ENCODE measurements at places on chromosomes 2 and 18.

GRCh38 chr2:128535953-128536352, 217.3 kb upstream of the HS6ST1 start:
- no peak for DNase-seq

- no peak for DNase-seq
Observed at GRCh38 chr18:45004546-45005080, 323.9 kb downstream of the SETBP1 start.

GRCh38 chr18:26653943-26654615, 105.7 kb upstream of the KCTD1 start:
- DNase-seq = no peak

DNA sequence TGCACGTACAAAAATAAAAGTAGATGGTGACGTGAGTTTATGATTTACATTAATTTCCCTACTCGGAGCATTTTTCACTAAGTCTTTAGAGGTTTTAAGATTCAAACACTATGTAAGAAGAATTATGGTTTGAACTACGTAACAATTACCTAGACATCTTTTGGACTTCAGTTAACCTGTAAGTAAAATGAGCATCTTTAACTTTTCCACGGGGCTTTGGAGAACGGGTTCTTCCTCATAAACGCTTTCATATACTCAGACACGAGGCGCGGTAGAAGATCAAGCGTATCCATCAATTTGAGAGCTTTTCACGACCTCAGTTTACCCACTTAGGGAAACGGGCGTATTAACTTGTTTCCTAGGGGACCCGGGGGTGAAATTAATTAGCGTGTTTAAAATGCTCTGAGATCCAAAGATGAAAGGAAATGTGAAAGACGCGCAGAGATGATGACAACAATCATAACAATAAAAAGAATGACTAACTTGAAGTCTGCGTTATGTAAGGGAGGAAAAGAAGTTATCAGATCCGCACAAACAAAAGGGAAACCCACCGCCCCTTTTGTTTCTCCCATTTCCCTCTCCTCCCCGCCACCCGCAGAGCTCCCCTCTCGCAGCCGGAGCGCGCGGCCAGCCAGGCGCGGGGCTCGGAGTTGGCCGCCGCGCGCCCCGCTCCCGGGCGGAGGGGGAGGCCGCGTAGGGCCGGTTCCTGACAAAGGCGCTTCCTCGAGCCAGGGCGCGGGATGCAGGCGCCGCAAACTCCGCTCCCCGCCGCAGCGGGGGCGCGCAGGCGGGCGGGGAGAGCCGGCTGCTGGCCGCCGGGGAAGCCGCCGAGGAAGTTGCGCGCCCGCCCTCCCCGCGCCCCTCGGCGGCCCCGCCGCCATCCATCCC, 807 bp downstream of the PELI1 start:
- DNase-seq = peak; percentile 47

DNA sequence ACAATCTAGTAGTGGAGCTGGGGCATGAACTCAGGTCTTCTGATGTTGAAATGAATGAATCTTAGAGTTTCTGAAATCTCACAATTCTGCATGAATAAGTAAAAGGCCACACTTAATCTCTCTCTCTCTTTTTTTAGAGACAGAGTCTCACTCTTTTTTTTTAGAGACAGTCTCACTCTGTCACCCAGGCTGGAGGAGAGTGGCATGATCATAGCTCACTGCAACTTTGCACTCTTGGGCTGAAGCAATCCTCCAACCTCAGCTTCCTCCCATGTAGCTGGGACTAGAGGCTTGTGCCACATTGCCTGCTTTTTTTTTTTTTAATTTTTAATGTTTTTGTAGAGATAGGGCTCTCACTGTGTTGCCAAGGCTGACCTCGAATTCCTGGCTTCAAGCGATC, 68.9 kb upstream of the THOC1 start:
- DNase-seq = no peak

GRCh38 chr18:63264871-63265270, 54.7 kb downstream of the BCL2 start:
- no peak for DNase-seq

DNA sequence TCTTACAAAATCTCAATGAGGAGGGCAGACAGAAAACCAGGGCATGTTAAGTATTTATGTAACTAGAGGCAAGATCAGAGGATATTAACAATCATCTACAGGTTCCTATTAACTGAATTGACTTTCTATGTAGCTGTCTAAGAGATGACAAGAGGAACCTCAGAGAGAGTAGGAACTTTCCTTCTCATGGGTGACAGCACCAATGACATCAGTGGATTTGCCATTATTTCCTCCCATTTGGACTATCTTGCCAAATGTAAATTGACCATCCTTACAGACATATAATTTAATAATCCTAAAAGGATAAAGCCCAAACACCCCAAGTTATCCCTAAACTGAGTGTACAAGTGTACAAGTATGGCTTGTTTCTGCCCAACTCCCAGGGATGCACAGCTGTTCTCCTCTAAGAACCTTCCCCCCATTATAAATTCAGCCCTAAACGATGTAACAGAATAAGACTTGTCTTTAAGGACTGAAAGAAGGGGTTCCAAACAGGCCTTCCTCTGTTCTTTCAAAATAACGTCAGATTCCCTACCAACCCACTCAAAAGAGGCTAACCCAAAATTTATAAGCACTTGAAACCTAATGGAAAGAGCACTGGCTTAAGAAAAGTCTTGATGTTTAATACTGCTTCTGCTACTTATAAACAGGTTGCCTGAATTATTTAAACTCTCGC, 73.4 kb upstream of the CHAC2 start:
- DNase-seq = no peak

DNA sequence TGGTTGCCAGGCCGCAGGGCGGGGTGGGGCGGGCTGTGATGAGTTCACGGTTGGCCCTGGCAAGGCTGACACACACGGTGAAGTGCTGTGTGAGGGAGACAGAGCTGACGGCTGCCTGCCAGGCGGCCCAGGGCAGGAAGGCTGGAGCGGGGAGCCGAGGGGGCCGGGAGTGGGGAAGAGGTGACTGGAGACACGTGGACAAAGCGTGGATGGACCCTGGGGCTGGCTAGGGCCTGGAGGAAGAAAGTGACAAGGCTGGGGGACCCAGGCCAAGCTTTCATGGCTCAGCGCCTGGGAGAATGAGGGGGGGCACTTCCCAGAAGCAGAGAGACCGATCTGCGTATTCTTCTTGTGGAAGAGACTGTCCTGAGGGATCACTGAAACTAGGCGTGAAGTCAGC, 123.2 kb downstream of the DYSF start:
- no peak for DNase-seq

- DNase-seq = no peak
Observed at GRCh38 chr2:226690461-226691024, 109.1 kb downstream of the IRS1 start.

DNA sequence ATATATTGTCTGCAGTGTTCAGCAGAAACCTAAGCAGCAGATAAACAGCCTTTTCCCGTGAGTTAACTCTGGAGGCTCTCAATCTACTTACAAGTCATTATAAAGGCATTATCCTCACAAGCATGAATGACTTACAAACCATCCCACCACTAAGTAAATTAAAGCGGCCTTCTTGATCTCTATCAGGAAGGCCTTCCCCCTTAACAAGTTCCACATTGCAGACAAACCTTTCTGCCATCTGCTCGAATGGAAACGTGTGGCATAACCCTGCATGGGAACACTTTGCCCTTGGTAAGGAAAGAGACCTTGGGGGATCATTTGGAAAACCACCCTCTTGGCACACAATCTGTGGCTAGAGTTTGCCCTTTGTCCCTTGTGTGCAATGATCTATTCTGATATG, 199.5 kb downstream of the OSR1 start:
- no peak for DNase-seq

DNA sequence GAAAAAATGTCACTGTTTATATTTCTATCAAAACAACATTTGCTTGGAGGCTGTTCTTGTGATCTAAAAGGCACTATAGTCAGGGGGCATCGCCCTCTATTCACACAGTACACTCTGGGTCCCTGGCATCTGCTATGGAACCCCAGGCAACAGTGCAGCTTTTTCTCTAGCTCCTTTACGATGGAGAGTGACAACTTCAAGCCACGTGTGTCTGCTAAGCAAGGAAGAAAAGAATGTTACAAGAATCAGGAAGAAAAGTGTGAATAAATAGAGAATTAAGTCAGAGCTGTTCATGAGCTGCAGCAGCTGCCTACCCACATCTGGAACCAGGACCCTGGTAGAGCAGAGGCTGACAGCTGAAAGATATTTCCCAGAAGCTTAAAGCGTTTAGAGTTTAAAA, 11.2 kb downstream of the RND3 start:
- DNase-seq = no peak

GRCh38 chr2:186697536-186697935, 3.7 kb downstream of the FAM171B start:
- no peak for DNase-seq

GRCh38 chr2:62578803-62579640, 73.0 kb upstream of the TMEM17 start:
- DNase-seq = no peak

DNA sequence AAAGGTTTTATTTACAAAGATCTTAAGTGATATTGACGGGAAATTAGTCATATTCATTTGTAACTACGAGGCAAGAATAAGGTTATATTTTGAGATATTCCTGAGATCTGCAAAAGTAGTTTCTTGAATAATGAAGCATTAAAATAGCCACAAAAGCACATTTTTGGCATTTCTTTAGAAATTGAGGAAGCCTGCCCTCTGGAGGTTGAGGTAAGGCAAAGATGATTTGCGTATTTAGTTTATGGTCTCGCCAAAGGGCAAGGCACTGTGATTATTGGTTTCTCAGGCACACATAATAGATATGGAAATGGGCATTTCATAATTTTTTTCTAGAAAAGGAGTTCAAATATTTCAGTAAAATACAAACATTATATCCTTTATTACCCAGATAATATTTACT, 143.7 kb upstream of the RPRM start:
- DNase-seq = no peak

GRCh38 chr2:130798472-130799218, 38.1 kb upstream of the ARHGEF4 start:
- peak; percentile 10 for DNase-seq

DNA sequence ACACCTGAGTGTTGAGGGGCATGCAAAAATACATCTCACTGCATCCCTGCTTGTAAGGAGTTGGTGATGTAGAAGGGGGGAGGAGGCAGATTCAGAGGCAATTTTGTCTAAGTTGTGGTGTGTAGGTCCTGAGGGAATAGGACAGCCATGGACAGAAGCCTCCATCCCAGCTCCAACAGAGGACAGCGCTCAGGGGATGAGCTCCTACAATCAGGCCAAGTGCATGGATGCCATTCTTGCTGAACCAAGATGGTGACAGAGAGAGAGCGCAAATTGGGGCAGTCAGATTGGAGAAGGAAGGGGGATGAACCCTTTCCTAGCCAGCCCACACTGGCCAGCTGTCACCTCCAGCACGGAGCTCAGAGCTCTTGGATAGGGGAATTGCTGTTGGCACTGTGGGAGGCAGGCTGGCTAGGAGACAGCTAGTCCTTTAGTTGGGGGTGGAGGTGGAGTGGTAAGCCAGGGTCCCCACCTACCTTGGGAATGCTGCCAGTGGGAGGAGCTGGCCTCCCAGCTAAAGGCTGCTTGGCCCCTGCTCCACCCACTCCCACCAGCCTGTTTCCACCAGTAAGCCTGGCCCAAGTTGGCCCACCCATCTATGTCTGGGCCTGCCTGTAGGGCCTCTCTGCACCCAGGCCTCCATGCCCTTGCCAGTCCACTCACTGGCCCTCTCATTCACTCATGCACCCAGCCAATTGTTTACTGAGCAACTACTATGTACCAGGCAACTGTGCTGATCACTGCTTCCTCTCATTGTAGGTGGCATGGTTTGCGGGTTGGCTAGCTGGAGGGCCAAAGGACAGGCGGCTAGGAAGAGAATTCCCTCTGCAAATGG, 2.5 kb upstream of the PER2 start:
- DNase-seq = no peak

GRCh38 chr18:26159353-26159752, 25.7 kb downstream of the PSMA8 start:
- DNase-seq = no peak

DNA sequence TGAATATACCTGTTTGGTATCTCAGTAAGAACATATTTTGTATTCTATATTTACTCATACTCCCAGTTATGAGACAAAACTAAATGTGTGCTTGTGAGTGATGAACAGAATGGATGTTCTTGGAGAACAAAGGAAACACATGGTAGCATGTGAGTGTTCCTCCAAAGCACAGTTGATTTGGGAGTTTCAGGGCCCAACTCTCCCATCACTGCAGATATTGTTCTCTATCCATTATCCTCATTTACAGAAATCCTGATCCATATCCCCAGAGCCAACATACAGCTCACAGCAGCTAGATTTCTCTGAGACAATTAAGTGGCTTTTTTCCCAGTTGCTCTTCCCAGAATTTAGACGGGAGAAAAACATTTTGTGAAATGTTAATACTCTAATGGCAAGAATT, 75.6 kb upstream of the MAPRE2 start:
- DNase-seq = no peak

- no peak for DNase-seq
Observed at GRCh38 chr2:201883606-201884369, 77.5 kb downstream of the CDK15 start.

DNA sequence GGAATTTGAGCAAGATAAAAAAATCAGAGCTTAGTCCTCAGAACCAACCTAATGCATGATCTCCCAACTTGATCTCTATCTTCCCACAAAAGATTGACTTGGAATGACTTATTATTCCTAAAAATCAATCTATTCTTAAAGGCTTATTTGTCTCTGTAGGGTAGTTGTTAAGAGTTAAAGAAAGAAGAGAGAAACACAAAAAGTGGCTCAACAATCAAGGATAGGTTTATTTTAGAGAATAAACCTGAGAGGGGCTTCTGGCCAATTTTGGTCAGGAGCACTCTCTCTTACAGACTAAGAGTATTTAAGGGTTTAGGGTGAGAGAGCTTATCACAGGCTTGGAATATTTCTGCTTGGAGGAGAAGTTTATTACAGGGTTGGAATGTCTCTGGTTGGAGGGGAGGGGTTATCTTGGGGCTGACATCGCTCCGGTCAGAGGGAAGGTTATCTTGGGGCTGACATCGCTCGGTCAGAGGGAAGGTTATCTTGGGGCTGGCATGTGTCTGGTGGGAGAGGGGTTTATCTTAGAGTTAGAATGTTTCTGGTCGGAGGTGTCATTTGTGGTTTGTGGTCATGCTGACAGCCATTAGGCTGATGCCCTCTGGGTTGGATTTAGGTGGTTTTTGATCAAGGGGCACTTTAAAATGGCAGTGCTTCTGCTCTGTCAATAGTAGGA, 2.4 kb upstream of the MFF start:
- DNase-seq = no peak

Measured in DND-41 (cell line).